ENCODE measurements at places on chromosomes 1 and 21.

- no peak for DNase-seq
Observed at GRCh38 chr1:154863315-154864174, 6.5 kb downstream of the KCNN3 start.

DNA sequence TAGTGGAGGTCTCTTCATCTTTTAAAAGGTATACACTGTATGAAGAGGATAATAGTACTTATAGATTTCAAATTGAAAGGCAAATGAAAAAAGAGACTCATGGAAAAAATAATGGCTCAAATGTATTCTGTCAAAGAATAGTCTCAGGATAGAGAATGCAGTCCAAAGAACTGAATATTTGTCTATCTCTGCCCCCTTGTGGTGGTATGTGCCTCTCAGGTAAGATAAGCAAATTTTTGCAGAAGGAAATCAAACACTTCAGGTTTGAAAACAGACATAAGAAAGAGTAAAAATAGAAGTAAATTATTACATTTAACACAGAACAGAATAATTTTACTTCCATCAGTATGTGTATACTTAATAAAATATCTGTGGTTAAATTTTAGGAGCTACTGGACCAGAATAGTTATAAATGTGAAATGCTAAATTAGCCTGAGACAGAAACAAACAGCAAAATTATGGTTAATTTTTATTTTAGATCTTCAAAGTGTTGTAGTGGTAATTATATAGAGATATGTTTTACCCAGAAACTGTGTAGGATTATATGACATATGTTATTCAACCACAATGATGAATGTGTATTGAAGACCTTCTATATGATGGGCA lies 164.4 kb upstream of the PALMD start:
- DNase-seq: no peak

- no peak for DNase-seq
Observed at GRCh38 chr1:6269720-6270400, 9.0 kb upstream of the GPR153 start.

- no peak for DNase-seq
Observed at GRCh38 chr1:76840278-76840677, 27.0 kb upstream of the ST6GALNAC5 start.

GRCh38 chr1:23194119-23194984 lies 22.9 kb downstream of the HTR1D start:
- DNase-seq: no peak

GRCh38 chr1:62176597-62177312 lies 17.9 kb upstream of the L1TD1 start:
- DNase-seq: no peak

DNA sequence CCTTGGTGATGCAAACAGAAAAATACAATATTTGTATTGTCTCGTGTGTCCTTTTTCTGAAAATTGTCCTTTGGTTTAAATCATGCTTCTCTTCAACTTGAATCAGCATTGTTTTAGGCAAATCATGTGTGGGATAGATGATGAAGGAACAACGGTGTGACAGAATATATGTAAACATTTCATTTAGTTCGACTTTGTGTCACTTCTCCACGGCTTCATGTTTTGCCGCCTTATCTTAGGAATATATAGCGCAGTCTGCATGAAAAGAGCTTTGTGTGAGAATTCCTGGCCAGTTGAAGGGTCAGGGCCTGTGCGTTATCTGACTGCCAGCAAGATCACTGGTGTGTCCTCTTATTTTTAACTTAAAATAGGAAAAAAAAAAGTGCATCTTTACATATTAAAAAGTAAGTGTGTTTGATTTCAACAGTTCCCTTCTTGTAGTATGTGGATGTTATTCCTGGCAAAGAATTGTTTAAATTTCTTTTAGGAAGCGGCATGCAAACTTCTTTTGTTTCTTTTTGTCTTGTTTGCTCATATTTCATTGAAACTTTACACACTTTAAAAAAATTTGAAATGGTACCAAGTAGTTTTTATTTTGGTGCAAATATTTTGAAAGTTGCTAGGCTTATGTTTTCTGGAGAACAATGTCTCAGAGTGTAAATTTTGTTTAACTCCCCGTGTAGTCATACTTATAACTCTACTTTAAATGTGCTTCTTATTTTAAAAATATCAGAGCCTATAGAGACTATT lies 465.2 kb downstream of the USP25 start:
- DNase-seq: no peak

DNA sequence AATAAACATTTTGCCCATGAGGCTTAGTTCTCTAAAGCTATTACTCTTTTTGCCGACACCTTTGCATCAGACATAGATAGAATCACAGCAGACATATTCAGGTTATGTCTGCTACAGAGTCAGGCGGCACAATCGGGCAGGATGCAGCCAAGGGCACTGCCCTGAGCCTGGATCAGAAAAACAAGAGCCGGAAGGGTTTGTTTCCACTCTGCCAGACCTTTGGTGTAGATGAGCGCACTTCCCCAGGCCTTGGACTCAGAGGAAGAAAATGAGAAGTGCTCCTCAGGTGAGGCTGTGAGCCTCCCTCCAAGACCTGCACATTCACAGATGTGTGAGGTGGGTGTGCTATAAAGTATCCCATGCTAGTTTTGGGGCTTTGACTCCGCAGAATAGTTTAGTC lies 43.7 kb downstream of the GNG12 start:
- DNase-seq: no peak

DNA sequence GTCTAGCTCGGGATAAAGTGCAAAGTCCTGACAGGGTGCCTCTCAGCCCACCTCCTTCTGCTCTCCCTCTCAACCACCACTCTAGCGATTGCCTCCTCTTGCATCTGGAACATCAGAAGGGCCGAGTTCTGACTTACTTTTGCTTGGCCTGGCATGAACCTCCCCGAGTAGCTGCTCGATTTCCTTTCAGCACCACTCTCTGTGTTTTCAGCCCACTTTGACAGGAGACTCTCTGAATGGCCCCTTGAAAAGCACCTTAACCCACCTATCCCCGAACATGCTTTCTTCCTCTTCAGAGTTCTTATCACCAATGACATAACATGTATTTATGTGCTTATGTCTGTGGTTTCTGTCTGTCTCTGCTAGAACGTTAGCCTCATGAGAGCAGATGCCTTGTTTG lies 225.8 kb upstream of the RUNX1 start:
- DNase-seq: no peak

DNA sequence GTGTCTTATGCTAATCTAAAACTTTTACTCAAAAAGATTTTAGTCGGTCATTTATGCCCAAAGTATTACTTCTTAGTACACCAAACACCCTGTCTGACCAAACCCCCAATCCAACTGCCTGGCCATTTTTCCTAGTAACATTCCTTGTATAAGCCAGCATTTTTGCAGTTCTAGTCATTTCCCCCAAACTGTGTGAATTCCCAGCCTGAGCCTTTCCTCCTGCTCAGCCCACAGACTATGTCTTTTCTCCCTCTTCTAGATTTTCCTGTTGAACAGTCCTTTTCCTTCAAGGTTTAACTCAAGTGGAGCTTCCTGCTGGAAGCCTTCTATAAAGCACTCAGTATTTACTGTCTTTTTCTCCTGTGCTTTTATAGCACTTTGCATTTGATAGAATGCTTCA lies 843.8 kb downstream of the USP25 start:
- DNase-seq: no peak

DNA sequence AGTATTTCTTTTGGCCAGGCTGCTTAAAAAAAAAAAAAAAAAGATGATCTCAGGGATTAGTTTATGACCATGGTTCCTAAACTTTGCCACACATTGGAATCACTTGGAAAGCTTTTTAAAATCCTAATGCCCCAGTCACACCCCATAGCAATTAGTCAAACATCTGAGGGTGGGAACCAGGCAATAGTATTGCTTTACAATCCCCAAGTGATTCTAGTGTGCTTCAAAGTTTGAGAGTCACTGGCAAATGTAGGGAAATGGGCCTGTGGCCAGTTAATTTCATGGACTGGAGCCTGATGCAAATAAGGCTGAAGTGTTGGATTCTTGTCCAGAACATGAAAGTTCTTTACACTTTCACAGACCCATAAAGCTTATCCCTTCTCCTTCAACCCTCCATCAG lies 374.6 kb upstream of the ESRRG start:
- DNase-seq: no peak

DNA sequence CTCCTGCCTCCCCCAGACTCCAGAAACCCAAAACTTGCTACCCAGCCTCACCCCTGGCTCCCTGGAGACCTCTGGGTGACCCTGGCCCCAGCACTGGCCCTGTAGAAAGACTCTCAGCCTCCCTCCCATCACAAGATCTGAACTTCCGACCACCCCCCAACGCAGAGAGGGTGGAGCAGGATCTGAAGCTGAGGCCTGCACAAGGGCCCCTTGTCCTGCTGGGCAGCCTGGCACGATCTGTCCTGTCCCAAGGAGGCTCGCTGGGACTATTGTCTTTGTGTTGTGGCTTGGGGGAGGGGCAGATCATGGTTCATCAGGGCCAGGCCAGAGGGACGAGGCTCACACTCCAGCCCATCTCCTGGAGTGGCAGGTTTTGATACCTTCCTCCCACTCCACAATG lies 20.0 kb downstream of the PHLDA3 start:
- DNase-seq: no peak

GRCh38 chr1:226397955-226398636 lies 9.8 kb downstream of the PARP1 start:
- no peak for DNase-seq

- no peak for DNase-seq
Observed at GRCh38 chr21:15947677-15948076, 217.9 kb downstream of the USP25 start.

- no peak for DNase-seq
Observed at GRCh38 chr1:109399326-109399957, 1.7 kb upstream of the SORT1 start.

- DNase-seq: no peak
Observed at GRCh38 chr1:47664356-47664755, 226.5 kb downstream of the FOXD2 start.

DNA sequence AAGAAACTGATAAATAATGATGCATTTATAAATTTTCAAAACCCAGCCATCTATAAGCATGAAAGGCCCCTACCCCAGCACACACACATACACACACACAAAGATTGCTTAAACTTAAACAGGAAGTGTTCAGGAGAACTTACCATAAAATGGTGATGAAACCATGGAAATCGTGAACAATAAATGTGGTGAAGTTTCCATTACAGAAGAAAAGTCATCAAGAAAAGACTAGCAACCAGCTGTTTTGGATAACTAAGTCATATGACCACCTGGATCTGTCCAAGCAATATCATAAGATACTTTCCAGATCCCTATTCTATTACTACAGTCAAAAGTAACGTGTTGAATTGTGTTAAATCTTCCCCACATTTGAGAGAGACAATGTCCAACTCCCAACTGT lies 24.1 kb downstream of the RGS5 start:
- DNase-seq: no peak

- no peak for DNase-seq
Observed at GRCh38 chr1:39789571-39790110, 976 bp upstream of the BMP8B start.

DNA sequence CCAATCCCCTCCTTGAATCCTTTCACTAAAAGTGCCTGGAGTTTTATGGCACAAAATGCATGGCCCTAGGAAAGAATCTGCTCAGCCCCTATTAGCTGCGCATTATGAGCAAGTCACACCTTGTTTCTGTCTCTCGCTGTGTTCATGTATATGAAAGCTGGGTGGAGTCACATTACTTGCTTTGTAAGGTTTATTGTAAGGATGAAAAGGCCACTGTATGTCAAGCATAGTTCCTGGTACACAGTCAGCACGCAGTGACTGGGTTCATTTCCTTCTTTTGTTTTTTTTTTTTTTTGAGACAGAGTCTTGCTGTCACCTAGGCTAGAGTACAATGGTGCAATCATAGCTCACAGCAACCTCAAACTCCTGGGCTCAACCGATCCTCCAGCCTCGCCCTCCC lies 6.7 kb upstream of the SLC9A1 start:
- DNase-seq: no peak

- DNase-seq: peak; percentile 57
Observed at GRCh38 chr1:1782399-1783221, 4.3 kb upstream of the NADK start.

- no peak for DNase-seq
Observed at GRCh38 chr1:161483361-161483760, 21.9 kb upstream of the FCGR2A start.

GRCh38 chr1:85801520-85801919 lies 93.3 kb upstream of the ZNHIT6 start:
- DNase-seq: no peak

GRCh38 chr1:158583962-158584361 lies 4.3 kb upstream of the OR10X1 start:
- DNase-seq: no peak

DNA sequence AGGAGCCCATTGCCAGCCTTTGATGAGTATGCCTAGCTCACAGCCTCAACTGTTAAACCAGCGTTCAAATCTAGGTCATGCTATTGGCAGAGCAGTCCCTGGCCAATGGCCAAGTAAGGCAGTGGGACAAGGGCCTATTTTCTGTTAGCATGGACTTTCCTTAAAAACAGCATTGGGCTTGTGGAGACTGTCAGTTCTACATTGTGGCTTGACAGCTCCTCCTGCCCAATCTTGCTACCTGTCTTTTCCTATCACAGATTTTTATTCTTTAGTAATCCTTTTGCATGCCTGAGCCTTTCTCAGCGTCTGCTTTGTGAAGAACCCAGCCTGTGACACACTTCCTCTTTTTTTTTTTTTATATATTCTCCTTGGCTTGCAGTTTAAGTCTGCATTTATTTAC lies 56.4 kb downstream of the DIP2A start:
- no peak for DNase-seq

DNA sequence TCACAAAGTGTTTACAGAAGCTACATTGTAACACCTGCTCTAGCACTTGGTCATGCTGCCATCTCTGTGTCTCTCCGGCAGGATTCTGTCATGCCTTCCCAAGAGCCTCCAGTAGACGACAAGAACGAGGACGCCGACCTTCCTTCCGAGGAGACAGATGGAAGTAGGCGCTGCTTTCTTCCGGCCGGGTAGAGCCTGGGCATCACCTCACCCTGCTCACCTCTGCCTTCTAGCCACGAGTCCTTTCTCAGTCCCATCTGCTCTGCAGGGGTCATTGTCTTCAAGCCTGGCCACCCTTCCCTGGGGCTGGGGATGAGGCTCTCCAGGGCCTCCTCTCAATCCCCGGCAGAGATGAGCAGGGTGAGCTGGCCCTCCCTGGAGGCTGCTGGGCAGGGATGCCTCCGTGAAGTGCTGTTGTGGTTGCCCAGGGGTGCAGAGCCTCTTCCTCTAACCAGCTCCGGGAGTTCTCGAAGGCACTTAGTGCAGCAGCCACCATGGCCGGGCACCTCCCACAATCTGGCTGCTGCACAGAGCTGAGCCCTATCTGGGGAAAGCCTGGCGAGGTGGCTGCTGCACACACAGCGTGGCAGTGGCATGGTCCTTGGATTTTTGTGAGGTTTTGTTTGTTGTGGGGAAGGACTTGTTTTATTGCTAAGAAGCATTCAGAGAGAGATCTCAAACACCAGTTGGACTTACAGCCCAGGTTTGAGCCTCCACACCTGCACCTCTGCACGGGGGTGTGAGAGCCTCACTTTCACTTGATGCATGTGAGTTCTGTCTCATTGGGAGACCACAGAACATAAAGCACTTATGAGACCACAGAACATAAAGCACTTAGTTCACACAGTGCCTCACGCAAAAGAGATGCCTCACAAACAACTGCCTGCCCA lies 48.4 kb downstream of the FAAP20 start:
- DNase-seq: peak; percentile 49

- DNase-seq: no peak
Observed at GRCh38 chr1:36947384-36947783, 86.9 kb downstream of the GRIK3 start.

GRCh38 chr1:219938706-219939105 lies 10.3 kb upstream of the SLC30A10 start:
- no peak for DNase-seq

- DNase-seq: no peak
Observed at GRCh38 chr1:27487966-27488884, 1.7 kb downstream of the WASF2 start.

GRCh38 chr1:58815069-58815685 lies 31.3 kb upstream of the JUN start:
- peak; percentile 76 for DNase-seq

All from activated naive CD8-positive, alpha-beta T cell treated with anti-CD3 and anti-CD28 coated beads, Interleukin-2, amount 10 ng/mL, durations not matched to agents 7 days and 5 days (primary cell).